ENCODE measurements at places on chromosomes 2 and 18.

GRCh38 chr2:26001743-26002351 is 19.6 kb upstream of the KIF3C start:
- no peak for DNase-seq

DNA sequence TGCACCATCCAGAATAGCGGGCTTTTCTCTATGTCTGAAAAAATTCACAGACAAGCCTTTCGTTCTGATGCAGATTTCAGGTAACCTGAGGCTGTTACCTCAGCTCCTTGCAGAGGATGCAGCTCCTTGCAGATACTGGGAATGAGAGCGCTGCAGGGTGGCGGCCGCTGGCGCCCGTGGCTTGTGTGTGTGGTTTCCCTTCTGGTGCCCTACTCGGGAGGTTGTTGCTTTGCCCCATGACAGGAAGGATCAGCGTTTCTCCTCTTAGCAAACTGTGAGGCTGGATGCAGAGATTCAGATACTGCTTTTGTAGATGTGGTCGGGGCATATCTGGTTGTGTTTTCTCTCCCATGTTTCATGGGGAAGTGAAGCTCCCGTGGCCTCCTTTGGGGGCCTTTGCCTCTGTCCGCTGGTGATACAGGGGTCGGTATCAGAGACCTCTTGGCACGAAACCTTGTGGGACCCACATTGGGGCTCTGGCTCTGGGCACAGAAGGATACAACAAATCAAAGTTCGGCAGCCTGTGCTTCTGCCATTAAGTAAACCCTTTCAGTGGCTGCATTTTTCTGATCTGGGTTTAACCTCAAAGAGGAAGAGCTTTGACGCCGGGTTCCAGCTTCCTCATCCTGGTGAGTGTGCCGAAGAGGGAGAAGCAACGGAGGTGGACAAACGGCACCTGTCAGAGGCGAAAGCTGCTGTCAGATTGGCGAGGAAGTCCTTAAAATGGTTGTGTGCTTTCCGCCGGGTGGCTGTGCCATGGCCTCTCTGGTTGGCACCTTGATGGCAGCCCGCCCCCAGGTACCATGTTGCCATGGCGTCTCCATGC is 127.8 kb downstream of the MBP start:
- DNase-seq = no peak

- no peak for DNase-seq
Observed at GRCh38 chr18:53883771-53884170, 340.7 kb downstream of the MBD2 start.

DNA sequence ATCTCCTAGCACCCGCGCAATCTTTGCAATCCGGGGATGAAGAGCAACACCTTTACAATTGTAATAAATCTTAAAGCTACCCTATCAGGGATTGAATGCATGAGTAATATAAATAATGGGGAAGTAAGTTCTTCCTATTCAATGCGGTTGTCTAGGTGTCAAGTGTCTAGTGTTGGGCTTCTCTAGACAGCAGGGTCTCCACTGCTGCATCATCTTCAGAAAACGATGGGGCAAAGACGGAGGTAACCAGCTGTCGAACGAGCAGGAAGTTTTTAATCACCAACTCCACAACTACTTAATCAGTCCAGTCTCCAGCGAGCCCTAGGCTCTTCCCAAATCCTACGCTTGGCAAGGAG is 573 bp downstream of the STAM2 start:
- DNase-seq = no peak

GRCh38 chr2:143263066-143263625 is 133.9 kb downstream of the ARHGAP15 start:
- no peak for DNase-seq

All from GM12891 (cell line).